ENCODE measurements at places on chromosomes 4 and X.

- DNase-seq: no peak
Measured at GRCh38 chr4:575281-576141, 584 bp downstream of the TMEM271 start.

DNA sequence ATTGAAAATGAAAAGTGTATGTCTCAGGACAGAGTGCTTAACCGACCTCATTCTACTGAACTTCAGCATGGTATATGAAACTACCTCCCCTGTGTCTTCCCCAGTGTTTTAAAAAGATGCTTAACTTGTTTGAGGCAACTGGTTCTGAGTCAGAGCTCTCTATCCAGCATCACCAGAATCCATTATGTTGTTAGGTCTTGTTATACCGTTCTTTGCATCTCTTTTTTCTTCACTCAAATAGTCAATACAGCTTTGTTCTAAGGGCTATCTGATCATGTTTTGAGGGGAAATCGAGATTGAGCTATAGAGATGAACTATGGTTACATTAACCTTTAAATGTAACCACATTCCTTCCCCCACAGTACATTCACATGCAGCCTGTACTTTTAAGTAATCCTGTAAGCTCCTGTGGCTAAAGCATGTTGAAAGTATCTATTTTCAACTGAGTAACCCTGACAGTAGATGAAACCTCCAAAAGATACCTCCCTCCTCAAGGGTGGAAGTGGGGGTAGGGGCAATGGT lies 514.4 kb downstream of the RPA4 start:
- no peak for DNase-seq

DNA sequence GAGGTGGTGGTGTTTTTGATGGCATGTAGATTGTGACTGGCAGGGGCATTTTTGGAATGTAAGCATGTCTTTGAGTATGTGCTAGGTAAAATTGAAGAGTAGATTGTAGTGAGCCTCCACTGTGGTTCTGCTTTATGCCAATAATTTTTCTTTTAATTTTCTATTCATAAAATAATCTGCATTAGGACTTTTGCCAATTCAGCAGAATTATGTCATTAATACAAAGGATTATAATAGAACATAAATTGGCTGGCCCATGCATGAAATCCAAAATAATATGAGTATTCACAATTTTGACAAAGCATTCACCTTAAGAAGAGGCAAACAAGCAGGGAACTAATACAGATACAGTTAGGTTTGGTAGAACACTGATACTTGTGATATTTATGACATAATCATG lies 14.9 kb upstream of the TMPRSS11E start:
- no peak for DNase-seq

DNA sequence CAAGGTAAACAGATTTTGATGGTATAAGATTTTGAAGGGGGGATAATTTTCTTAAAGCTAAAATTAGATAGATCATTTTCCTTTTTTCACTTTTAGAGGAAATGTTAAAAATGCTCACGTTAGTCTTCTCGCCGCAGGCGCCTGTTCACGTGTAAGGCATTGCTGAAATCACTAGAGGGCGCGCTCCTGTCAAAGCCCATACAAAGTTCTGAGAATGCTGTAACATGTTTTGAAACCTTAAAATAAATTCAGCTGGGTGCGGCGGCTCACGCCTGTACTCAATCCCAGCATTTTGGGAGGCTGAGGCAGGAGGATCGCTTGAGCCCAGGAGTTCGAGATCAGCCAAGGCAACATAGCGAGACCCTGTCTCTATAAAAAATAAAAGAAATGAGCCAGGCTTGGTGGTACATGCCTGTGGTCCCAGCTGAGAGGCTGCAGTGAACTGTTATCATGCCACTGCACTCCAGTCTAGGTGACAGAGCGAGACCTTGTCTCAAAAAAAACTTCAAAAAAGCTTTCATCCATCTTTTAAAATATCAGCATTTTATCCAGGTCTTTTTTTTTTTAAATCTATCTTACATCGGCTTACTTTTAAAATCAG lies 138.0 kb downstream of the RBMX2 start:
- peak; percentile 25 for DNase-seq

DNA sequence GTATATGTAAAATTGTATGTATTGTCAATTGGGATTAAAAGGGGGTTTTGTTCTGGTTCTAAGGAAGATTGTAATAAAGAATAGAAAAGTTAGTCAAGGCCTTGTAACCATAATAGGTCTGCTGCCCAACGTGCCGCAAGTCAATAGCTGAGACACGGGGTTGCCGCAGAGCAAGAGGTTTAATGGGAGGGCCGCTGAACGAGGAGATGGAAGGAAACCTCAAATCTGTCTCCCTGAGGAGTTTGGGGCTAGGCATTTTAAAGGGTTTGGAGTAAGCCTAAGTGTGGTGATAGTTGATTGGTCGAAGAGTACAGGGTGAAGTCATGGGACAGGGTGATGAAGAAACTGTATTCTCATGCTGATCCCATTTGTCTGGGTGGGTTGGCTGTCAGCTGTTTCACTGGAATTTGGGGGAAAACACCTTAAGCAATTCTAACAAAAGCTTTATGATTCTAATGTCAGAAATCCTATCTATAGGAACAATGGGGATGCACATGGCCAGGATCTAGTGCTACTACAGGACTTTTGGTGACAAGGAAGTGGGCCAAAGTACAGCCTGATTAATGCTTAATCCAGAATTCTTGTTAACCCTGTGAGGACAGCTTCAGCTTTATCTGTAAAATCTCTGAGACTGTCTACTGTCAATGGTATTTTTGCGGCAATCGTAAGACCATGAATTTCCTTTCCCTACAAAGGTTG lies 86.9 kb downstream of the RELL1 start:
- no peak for DNase-seq

DNA sequence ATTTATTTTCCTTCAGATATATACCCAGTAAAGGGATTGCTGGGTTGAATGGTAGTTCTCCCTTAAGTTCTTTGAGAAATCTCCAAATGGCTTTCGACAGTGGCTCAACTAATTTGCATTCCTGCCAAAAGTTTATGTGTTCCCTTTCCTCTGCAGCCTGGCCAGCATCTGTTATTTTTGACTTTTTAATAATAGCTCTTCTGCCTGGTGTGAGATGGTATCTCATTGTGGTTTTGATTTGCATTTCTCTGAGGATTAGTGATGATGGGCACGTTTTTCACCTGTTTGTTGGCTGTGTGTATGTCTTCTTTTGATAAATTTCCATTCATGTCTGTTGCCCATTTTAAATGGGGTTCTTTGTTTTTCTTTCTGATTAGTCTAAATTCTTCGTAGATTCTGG lies 375.2 kb downstream of the UBE2NL start:
- no peak for DNase-seq

- DNase-seq: no peak
Measured at GRCh38 chrX:13750812-13751211, 16.3 kb downstream of the OFD1 start.

Data from naive thymus-derived CD4-positive, alpha-beta T cell (primary cell).